ENCODE measurements at places on chromosomes 11 and 22. TPM values are rescaled to one million over a fixed set of nuclear protein-coding genes. Genes with fewer than 3 reads are reported as not detected.

GRCh38 chr11:76263657-76264056, 57.4 kb upstream of the WNT11 start:
- DNase-seq = no peak

The SLC22A6 gene
- polyA plus RNA-seq = 0.07 TPM

DNA sequence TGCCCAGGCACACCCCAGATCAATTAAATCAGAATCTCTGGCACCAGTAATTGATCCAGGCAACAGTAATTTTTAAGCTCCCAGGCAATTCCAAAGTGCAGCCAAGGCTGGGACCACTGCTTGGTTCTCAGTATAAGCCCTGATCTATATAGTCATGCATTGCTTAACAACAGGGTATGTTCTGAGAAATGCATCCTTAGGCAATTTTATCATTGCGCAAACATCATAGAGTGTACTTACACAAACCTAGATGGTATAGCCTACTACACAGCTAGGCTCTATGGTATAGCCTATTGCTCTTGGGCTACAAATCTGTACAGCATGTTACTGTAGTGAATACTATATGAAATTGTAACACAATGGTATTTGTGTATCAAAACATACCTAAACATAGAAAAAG, 651 bp upstream of the C11orf42 start:
- DNase-seq = no peak

The OR5P2 gene
- polyA plus RNA-seq = not detected

The CARD16 gene
- polyA plus RNA-seq = 20.4 TPM

DNA sequence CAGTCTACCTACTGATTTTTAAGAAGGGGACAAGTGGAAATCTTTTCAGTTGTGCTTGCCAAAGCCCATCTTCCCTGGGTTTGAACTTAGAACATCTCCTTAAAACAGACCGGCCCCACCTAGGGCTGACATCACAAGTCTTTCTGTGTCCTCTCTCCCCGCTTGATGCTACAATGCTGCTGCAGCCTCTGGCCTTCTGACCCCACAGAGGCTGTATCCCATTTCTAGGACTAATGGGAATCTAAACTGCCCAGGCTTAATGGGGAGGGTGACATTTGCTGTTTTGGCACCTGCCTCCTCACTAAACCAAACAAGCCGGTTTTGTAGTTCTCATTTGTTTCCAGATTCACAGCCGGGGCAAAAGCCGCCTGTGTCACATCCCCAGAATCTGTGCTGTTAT, 121.3 kb upstream of the CADM1 start:
- DNase-seq = no peak

DNA sequence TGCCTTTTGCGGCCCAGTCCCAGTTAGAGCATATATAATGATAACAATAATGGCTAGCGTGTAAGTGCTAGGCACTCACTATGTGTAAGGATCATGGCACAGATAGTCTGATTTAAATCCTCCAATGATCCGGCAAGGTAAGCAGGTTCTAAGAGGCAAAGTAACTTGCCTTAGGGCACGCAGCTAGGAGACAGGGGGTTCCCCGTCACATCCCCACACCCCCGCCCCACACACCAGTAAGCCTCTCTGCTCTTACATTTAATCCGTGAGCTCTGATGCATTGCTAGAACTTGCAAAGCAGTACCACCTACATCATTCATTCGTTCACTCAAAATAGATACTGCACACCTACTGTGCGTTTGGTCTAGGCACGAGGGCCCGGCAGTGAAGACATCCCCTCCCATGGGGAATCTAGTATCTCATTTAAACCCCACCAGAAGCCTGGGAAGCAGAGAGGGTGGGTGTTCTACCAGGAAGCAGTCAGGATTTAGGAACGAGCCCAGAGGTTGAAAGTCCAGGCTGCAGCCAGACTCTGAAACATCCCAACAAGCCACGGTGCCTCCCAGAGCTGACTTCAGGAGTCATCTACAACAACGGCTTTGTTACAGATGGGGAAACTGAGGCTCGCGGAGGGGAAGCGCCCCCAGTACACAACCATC, 20.6 kb downstream of the TMPRSS6 start:
- DNase-seq = no peak
